ENCODE measurements at places on chromosomes 11 and 22. TPM values are rescaled to one million over a fixed set of nuclear protein-coding genes. Genes with fewer than 3 reads are reported as not detected.

The TESMIN gene
- total RNA-seq: 0.42 TPM

The BACE1-AS gene
- total RNA-seq: 4.3 TPM

The TPBGL gene
- total RNA-seq: 1.0 TPM

DNA sequence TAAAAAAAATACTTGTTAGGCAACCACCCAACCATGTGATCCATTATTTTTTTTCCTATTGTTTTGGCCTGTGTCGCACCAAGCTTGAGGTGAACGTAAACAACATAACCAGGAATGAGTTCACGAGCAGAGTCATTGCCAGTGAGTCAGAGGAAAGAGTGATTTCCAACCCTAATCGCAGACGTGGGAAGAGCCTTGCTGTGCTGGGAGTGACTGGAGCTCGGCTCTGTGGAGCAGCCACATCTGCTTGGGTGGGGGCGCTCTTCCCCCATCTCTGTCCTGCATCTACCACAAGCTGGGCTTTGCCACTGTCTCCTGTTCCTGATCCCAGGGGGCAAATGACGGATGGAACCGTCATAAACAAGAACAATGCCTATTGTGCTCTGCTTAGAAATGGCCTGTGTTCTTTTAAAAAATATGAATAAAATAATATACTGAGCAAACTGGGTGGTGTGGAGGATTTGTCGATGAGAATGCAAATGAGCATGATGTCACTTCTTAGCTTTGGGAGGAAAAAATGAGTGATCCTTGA lies 210.0 kb downstream of the KIRREL3 start:
- DNase-seq: no peak

- no peak for DNase-seq
Observed at GRCh38 chr11:43467958-43468357, 109.2 kb downstream of the TTC17 start.

- DNase-seq: no peak
Observed at GRCh38 chr11:66056501-66056900, 4.3 kb downstream of the SF3B2 start.

DNA sequence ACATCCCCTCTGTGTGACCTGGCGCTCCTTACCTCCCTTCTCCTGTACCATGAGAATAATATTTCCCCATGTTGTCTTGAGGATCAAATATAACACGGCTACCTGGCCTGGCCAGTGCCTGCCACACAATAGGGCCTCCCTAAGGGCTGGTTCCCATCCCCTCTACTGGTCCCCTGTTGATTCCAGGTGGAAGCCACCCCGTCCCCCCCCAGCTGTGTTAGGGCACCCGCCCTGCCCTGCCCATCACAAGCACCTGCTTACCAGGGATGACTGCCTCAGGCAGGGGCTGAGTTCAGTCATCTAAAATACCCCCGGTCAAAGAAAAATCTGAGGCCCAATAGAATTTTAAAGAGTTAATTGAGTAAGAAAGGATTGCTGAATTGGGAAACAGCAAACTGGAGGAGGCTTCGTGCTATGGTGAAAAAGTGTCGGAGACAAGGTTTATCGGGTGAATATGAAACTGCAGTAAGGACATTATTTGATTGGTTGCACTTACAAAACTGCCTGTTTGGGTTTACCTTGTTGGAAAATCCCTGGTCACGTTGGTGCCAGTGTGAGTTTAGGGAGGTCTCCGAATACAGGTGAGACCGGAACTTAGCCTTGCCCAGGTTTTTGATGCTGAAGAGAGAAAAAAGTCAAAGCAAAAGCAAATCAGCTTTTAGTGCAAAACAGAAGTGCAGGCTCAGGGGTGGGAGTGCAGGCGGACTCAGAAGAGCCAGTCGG lies 5.2 kb downstream of the APOL1 start:
- DNase-seq: no peak

DNA sequence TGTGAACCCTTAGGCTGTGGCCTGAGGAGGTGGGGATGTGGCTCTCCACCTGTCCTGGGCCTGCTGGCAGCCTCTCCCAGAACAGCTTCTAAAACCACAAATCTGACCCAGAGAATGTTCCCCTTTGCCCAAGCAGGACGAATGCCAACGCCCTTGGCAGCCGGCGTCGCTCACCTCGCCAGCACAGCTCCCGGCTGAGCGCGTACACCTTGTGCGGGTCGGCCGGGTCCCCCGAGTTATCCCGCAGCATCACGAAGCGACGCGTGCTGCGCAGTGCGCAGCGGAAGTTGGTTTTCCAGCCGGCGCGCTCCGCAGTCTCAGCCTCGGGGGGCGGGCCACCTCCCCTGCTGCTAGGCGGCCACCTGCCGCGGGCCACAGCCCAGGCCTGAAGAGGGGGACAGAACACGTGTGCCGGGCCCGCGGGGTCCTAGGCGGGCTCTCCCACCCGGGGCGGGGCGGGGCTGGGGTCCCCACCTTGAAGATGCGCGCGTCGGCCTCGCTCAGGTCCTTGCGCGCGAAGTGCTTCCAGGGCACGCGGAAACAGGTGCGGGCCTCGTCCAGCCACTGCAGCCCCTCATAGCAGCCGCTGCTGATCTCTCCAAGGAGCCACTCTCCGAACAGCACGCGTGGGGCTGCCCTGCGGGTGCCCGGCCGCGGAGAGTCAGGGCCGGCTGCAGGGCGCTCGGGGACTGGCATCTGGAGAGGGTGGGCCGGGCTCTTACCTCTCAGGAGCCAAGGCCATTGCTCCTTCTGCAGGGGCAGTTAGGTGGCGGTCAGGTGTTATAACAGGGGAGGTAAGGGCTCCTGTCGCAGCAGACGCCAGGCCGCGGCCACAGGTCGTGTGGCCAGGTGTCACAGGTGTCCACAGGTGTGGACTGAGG lies 887 bp downstream of the IRF7 start:
- no peak for DNase-seq

Data from tibial nerve (tissue), 4 donors.